ENCODE measurements at places on chromosomes 3 and 15.

DNA sequence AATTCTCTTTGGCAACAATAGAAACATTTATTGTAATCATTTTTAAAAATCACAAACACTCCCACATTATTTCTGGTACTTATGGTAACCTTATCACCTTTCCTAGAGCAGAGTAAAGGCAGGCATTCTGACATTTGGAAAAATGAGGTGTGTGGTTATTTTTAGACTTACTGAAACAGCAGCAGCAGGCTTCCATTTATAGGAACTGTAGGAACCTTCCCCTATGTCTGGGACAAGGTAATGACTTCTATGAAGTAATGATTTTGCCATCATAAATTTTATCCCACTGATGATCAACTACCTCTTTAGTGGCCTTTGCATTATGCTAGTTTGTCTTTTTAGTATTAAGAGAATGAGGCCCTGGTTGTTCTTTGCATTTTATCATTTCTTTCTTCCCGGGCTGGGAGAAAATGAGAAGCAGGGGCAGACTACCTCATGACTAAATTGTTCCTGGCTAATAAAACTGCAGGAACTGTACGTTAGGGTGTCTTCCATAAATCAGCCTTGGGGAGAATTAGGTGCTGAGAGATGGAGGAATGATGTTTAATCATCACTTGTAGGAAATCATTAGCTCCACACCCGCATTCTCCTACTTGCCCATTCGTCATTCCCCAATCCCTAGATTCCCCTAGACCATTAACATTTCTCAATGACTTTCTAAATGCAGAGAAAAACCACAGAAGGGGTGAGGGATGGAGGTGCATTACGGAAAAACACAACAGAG lies 680.3 kb downstream of the AGBL1 start:
- no peak for DNase-seq

GRCh38 chr3:35141406-35141805 lies 497.9 kb upstream of the ARPP21 start:
- no peak for DNase-seq

- DNase-seq = no peak
These were observed 60.1 kb upstream of the DAZL start for GRCh38 chr3:16665282-16665741.

DNA sequence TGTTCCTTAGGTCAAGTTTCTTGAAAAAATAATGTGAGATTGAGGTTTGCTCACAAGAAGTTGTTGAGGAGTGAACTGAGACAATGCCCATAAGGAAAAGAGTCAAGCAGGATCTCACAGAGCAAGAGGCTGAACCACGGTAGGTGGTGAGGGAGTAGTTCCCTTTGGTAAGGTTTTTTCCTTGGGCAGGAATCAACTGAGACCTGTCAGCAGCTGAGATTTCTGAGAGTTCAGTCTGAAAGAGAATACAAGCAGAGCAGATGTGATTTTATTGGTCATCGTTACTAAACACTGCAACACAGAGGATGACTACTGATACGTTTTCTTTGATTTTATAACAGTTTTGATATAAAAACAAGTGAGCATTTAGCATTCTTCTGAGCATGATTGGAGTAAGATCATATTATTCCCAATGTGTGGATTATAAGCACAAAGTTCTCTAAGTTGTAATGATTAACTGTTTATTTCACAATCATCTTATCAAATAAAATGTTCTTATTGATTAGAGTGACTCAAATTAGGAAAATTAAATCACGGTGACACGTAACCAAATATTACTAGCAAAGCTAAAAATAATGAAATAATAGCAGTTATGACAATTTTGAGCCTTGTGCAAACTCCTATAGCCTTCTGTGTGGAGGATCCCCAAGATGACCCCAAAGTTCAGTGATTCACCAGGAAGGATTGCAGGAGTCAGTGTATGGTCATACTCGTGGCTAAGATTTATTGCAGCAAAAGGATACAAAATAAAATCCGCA lies 346.2 kb upstream of the ZNF717 start:
- DNase-seq = no peak

DNA sequence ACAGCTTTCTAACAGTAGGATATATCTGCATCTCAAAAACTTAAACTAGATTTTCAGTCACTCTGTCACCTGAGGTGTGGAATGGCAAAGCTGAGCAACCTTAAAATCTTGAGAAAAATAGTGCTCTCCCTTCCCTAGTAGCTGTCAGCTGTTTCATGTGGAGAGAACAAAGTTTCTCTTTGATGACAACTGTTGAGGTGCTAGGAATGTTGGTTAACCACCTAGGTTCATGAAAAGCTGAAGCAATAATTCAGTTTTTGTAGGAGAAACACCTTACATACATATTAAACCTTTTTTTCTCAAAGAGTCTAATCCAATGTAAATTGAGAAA lies 40.8 kb downstream of the TCF12 start:
- no peak for DNase-seq
